ENCODE measurements at places on chromosomes 6 and 20.

DNA sequence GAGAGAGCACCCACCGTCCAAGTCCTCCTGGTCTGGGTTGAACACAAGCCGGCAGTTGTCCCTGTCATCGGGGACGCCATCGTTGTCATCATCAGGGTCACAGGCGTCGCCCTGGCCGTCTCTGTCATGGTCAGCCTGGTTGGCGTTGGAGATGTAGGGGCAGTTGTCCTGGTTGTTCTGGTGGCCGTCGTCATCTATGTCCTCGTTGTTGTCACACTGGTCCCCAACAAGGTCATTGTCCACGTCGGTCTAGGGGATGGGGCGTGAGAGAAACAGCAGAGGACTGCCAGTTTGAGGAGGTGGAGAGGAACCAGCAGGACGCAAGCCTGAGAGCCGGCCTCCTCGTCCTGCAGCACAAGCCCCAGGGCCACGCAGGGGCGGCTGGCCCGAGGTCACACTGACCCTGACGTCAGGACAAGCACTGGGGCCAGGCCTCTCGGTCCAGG lies 28.5 kb downstream of the THBS2 start:
- no peak for DNase-seq

DNA sequence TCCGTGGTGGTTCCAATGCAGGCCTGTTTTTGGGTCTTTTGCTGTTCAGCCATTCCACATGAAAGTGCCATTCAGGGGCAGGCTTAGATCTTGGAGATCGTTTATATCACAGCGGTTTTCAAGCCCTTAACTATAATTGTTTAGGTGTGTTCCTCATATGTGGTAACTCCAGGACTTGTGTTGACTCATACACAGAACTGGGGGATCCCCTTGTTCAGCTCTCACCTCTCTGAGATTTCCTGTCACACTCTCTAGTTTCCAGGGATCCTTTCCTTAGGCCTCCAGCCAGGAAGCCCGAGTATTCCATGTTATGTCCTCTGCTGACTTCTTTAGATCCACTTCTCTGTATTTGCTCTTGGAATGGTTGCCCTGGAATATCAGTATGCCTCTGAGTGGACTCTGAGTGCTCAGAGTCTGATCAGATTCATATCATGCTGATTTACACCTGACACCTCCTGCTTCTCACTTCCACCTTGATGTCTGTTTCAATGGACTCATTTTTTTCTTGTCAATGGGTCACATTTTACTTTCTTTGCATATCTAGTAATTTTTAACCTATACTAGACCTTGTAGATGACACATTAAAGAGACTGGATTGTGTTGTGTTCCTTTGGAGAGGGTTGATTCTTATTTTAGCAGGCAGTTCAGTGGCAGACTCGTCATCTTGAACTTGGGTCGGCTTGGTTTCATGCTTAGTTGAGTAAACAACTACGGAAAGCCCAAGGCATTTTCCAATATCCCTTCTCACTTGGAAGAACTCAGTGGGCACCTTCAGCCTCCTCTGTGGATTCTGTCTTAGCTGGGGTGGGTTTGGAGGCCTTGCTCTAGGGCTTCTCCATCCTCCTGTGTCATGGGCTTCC lies 13.1 kb downstream of the NTSR1 start:
- DNase-seq, result no peak

DNA sequence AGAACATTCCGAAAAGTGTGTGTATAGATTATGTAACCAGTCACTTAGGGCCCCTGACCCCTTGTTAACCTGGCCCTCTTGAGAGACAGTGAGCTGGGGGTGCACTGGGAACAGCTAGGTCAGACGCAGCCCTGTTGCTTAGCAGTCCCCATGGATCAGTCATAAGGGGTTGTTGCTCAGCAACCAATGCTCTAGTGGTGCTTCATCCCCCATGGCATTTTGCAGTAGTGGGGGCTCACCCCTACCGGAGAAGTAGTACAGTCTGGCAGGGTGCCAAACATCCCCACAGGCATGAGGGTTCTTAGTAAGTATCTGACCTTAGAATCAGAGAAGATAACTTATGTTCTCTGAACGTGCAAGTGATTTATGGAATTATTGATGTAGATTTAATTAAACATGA lies 12.3 kb downstream of the PKIB start:
- DNase-seq, result no peak

DNA sequence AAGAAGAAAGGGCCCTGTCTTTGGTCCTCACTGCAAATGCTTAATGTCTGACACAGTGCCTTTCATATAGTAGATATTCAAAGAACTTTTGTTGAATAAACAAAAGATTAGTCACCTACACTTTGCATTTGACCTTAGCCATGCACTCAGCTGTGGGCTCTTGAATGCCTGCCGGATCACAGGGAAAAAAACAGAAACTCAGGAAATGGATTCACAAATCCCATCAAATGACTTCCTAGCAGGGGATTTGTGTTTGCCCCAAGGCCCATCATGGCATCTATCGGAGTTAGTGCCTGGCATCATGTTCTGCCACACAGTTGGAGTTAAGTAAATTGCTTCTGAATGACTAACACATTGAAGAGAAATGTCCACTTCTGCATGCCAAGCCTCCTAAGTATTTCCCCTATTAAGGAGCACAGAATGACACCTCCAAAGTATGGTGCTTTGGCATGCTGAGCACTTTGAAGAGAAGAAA lies 72.3 kb upstream of the DST start:
- no peak for DNase-seq

GRCh38 chr6:161079566-161080262 lies 88.1 kb downstream of the MAP3K4 start:
- no peak for DNase-seq

- DNase-seq, result no peak
Observed at GRCh38 chr20:10449270-10449669, 14.2 kb downstream of the SLX4IP start.

GRCh38 chr6:149763866-149764265 lies 14.3 kb downstream of the PCMT1 start:
- no peak for DNase-seq

DNA sequence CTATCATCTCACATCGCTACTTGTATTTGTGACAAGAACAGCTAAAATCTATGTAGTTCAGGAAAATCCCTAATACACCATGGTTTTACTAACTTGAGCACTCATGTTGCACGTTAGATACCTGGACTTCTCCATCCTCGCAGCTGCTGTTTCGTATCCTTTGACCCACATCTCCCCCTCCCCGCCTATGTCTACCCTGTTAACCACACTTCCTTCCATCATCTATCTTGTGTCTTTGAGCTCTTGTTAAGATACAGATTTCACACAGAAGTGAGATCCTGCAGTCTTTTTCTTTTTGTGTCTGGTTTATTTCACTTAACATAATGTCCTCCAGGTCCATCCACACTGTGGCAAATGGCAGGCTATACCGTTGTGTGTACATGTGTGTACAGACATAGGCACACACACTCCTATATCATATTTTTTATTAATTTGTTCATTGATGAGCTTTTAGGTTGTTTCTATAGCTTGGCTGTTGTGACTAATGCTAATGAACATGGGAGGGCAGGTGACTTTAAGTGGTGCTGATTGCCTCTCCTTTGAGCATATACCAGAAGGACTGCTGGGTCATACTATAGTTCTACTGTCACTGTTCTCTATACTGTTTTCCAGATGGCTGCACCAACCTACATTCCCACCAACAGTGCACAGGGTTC lies 117.8 kb downstream of the WDR27 start:
- no peak for DNase-seq

GRCh38 chr20:42046371-42047085 lies 428.4 kb upstream of the CHD6 start:
- DNase-seq, result no peak

DNA sequence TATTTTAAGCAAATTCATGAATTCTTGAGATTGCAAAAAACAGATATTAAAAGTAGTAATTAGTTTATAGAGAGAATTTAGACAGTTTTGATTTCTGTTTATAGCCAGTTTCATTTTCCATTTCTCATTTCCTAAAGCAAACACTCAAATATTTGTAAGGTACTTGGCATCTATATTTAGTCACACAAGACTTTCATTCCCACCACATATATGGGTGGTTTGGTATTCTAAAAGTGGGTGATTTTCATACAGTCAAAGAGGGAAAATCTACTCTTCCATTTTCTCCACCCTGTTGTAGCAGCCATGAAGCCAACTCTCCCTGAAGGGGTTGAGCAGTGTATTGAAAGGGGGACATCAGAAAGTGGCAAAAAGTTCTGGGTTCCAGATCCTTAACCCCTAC lies 181.1 kb upstream of the SUPT3H start:
- DNase-seq, result no peak

- peak; percentile 72 for DNase-seq
Observed at GRCh38 chr6:20402342-20403069, 827 bp downstream of the E2F3 start.

GRCh38 chr20:42183147-42183546 lies 565.0 kb upstream of the CHD6 start:
- no peak for DNase-seq

GRCh38 chr20:19451923-19452295 lies 239.5 kb downstream of the SLC24A3 start:
- DNase-seq, result no peak

GRCh38 chr6:161235776-161236633 lies 37.9 kb downstream of the AGPAT4 start:
- no peak for DNase-seq

DNA sequence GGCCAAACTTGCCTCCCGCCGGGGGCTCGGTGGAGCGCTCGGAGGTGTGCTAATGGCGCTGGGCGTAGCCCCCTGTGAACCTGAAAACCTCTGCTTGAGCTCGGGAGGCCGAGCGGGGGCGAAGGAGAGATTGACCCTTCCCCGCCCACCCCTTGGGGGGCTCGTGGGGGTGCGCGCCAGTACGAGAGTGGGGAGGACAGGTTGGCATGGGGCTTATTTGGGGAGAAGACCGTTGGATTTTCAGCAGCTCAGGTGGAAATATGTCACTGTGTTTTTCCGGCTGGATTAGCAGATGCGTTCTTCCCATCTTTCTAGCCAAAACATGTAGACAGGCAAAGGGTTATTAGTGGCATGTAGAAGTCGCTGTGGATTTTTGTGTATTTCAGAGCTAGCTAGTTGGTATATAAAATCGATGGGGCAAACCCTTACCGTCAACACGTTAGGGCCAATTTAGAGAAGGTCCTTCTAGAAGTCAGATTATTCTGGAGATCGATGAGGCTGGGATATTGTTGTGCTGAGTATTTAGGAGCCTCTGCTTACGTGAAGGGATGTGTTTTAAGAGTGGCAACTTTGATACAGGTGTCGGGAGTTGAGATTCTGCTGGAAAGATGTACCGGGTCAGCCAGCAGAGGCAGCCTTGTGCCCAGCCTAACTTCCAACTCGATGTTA lies 525 bp downstream of the NCOA7 start:
- peak; percentile 55 for DNase-seq

GRCh38 chr20:10784554-10785183 lies 110.9 kb upstream of the JAG1 start:
- no peak for DNase-seq

GRCh38 chr6:79733388-79733787 lies 102.3 kb downstream of the SH3BGRL2 start:
- DNase-seq, result no peak

GRCh38 chr6:93790981-93791380 lies 371.6 kb upstream of the EPHA7 start:
- DNase-seq, result no peak

DNA sequence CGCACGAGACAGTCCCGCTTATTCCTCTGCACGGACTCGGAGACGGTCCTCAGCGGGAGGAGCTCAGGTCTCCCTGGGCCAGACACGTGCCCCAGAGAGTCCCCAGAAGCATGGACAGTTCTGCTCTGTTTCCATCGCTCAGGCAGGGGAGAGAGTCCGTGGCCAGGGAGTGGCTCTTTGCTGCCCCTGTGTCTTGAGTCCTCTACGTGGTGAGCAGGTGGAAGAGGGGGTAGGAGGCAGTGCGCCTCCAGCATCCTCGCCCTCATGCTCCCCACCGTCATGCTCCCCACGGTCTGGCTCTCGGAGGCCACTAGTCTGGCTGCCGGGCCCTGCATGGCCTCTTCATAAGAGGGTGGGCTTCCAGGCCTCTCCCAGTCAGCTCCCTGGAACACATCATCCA lies 8.9 kb downstream of the TAGAP start:
- DNase-seq, result peak; percentile 12

GRCh38 chr6:111845441-111845871 lies 27.8 kb downstream of the FYN start:
- DNase-seq, result peak; percentile 30

- DNase-seq, result peak; percentile 28
Observed at GRCh38 chr6:33029328-33030184, 20.2 kb upstream of the HLA-DOA start.

DNA sequence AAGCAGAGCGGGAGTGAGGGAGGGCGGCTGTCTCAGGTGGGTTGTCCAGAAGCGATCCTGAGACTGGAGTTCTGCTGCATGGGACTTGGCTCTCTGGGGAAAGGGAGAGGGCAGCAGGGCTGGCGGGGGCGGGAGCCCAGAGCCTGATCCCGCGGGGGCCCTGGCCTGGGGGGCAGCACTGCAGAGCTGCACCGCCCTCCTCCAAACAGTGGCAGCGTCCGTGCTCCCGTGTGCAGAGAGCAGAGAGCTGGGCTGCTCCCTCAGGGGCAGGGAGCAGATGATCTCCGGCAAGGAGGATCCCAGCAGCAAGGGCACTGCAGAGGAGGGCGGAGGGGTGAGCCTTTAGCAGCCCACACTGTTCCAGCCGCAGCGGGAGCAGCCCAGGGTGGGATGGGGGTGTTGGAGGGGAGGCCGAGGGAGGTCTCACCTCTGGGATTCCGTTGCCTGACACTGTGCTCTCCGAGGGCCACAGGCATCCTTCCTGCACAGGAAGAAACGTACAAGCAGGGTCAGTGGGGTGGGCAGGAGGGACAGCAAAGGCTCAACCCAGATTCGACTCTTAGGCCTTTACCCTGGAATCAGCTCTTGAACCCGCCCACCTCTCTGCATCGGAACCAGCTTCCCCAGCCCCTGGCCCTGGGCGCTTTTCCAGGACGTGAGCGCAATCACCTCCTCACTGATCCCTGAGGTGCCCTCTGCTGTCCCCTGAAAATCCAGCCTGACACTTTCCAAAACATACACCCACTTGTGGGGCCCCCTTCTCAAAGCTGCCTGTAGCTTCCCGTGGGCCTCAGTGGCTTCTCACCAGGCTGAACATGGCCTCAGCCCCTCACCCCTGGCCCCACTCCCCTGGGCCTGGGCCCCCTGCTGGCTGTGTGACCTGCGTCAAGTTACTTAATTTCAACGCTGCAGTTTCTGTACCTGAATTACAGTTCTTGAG lies 32.6 kb upstream of the ZBP1 start:
- no peak for DNase-seq

- DNase-seq, result no peak
Observed at GRCh38 chr6:125850361-125850760, 59.6 kb downstream of the NCOA7 start.

- DNase-seq, result no peak
Observed at GRCh38 chr6:133017581-133017980, 203.2 kb downstream of the RPS12 start.

DNA sequence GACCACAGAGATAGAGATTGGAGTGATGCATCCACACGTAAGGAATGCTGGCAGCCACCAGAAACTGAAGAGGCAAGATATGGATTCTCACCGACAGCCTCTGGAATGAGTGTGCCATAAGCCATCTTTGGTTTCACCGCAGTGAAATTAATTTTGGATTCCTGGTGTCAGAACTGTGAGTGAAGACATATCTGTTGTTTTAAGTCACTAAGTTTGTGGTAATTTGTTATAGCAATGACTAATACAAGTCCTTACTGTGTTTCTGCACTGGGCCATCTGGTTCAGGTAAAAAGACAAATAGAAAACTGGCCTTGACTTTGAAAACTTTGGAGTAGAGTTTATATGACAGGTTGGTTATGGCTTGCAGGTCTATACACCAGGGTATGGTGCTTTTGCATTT lies 261.9 kb downstream of the PHF3 start:
- no peak for DNase-seq

Data from GM23338 (cell line).